Fibroblast of villous mesenchyme (primary cell): ENCODE measurements at places on chromosomes 3 and 15. TPM values are rescaled to one million over a fixed set of nuclear protein-coding genes. Genes with fewer than 3 reads are reported as not detected.

Gene CD200R1
- total RNA-seq = under 0.01 TPM in 2 replicates

GRCh38 chr3:63966871-63967270 is 54.7 kb upstream of the SCAANT1 start:
- DNase-seq = no peak

- DNase-seq = no peak
These were observed at the start of gene CTXN2 for GRCh38 chr15:48191574-48192225. Gene CTXN2 (plus strand): TSS chr15:48191665. CDS start chr15:48201301, 9,636 bp downstream.

GRCh38 chr3:115139072-115139471 is 8.0 kb downstream of the ZBTB20 start:
- no peak for DNase-seq

DNA sequence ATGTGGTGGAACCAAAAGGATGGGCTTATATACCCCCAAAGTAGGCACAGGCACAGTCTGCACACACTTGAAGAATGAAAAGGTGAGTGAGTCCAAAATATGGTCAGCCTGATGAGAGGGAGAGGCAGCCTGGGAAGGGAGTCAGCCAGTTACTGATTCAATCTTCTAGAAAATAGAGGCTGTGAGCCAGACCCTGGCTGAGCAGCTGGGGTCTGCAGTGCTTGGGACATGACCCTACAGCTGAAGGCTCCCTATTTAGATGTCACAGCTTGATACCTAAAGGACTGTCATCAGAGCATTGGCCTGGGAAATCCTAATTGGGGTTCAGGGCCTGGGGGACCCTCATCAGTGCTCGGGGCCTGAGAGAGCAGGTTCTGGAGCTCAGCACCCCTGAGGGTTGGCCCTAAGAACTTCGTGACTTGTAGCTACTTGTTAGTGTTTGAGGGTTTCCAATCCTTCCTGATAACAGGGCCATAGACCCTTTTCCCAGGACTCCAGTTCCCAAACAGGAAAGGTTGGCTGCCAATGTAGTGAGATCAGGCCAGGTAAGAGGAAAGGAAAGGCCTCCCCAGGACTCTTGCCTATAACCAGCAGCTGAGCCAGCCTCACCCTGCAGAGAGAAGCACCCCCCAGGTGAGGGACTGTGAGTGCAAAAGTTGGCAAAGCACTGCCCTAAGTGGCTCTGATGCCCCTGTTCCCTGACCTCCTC is 54.7 kb upstream of the SLCO2A1 start:
- no peak for DNase-seq

DNA sequence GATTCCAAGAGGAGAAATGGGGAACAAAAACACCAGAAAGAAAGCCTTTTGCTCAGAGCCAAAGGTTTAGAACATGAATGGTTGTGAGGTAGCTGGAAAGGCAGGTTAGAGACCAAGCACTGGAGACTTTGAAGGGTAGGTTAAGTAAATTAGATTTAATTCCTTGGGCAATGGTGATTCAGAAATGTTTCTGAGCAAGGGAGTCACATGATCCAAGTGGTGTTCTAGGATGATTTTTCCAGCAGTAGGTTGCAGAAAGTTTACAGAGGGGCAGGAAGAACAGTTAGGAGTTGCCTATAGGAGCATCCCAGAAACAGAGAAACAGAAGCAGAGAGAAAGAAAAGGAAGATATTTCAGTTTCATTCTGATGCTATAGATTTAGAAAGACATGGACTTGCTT is 139.8 kb downstream of the WDR76 start:
- DNase-seq = no peak

DNA sequence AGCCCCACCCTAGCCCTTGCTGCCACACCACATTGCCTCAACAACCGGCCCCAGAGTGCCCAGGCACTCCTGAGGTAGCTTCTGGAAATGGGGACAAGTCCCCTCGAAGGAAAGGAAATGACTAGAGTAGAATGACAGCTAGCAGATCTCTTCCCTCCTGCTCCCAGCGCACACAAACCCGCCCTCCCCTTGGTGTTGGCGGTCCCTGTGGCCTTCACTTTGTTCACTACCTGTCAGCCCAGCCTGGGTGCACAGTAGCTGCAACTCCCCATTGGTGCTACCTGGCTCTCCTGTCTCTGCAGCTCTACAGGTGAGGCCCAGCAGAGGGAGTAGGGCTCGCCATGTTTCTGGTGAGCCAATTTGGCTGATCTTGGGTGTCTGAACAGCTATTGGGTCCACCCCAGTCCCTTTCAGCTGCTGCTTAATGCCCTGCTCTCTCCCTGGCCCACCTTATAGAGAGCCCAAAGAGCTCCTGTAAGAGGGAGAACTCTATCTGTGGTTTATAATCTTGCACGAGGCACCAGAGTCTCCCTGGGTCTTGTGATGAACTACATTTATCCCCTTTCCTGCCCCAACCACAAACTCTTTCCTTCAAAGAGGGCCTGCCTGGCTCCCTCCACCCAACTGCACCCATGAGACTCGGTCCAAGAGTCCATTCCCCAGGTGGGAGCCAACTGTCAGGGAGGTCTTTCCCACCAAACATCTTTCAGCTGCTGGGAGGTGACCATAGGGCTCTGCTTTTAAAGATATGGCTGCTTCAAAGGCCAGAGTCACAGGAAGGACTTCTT is 39.1 kb downstream of the MESD start:
- no peak for DNase-seq

DNA sequence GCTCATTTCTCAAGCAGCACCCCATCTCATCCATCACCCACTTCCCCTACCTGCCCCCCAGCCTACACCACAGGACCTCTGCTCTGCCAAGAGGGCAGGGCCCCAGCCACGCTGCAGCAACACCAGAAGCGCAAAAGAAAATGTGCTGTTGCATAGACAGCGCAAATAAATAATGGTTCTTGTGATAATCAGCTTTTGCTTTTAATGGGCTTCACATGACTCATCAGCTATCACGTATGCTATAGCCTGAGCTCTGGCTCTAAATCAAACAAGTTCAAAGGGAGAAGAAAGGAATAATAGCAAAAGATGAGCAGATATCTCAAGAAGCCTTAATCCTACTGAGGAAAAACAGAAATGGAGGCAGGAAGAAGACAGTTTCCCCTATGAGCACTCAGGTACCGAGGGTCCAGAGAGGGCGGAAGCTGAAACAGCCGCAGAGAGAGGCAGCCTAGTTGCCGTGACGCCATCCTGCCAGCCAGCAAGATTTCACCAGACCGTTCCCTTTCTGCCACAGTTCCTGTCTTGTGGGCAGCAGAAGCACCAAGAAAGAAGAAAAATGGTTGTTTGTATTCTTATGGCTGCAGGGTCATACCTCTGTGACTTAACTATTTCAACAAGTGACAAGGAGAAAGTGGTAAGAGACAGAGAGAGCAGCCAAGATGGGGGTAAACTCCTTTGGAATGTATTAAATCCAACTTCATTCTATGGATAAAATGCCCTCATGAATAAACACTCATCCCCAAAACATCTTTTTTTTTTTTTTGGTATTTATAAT is 22.0 kb downstream of the RAB27A start:
- DNase-seq = peak; percentile 95

Gene SLITRK3
- not detected in 2 replicates for total RNA-seq

GRCh38 chr15:69093127-69093526 is 67.3 kb upstream of the GLCE start:
- DNase-seq = no peak

DNA sequence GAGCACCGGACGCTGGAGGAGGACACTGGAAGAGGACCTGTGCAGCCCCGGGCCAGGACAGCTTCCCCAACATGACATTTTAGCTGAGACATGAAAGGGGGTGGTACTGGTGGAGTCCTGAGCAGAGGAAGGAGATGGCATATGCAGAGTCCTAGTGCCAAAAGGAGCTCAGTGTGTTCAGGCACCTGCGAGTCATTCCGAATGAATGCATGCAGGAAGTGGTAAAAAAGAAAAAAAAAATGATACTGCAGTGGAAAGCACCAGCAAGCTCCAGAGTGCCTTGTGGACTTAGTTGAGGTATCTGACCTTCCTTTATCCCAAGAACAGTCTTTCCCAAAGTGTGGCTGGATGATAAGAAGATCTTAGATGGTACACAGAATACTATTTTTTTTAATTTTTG is 6.6 kb upstream of the ZNF148 start:
- peak; percentile 25 for DNase-seq

Gene PP2D1
- not detected in 2 replicates for total RNA-seq

GRCh38 chr3:31707286-31707685 is 174.6 kb downstream of the STT3B start:
- no peak for DNase-seq

Gene TTBK2
- 10.0 and 17.3 TPM in 2 replicates for total RNA-seq

- DNase-seq = no peak
These were observed 129.8 kb downstream of the SATB1 start for GRCh38 chr3:18295171-18295920.

DNA sequence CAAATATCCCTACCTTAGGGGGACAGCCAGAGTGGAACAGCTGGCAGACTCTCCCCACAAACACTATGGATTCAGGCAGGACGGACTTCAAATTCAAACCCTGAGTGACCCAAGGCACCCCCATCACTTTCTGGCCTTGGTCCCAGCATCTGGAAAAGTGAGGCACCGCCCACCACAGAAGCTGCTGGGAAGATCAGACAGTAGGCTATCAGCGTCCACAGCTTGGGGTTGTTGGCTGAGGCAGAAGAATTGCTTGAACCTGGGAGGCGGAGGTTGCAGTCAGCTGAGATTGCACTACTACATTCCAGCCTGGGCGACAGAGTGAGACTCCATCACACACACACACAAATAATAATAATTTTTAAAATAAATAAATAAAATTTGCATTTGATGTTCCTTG is 8.5 kb downstream of the PFKFB4 start:
- DNase-seq = no peak

Gene PPP1R14D
- not detected in 2 replicates for total RNA-seq

GRCh38 chr3:58251631-58252035 is 14.0 kb downstream of the ABHD6 start:
- peak; percentile 69 for DNase-seq

DNA sequence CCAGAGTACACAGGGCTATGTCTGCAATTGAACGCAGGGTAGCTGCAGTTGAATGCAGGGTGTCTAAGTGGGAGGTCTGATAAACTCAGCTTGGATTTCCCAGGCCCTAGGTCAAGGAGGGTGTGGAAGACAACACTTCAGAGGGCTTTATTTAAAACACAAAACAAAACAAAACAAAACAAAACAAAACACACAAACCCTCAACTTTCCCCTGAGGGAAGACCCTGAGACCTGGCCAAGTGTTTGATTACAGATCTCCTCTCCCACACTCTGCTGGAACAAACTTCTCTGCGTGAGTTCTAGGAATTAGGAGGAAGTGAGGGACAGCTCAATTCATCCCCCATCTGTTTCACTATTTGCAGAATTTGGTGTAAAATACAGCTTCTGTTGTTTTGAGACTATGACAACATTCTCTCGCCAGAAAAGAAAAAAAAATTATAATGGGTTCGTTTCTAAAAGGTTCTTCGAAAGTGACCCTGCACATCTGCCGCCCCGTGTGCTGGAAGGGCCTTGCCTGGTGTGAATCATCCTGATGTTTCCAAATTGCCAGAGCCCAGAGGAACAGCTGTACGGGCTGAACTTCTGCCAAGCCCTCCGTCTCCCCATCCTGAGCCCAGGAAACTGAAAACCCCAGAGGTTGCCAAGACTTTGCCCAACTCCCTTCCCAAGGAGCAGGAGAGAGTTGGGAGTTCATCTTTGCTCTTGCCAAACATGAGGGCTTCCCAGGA is 73.3 kb upstream of the RAD18 start:
- DNase-seq = peak; percentile 86

GRCh38 chr15:80990955-80991354 is 1.3 kb upstream of the MESD start:
- DNase-seq = no peak

- no peak for DNase-seq
These were observed 9.6 kb upstream of the ZXDC start for GRCh38 chr3:126485176-126485897.

Gene IL17RE
- 0.43 and 0.64 TPM in 2 replicates for total RNA-seq

- no peak for DNase-seq
These were observed 6.5 kb upstream of the EIF4G1 start for GRCh38 chr3:184307915-184308314.

- peak; percentile 72 for DNase-seq
These were observed 326.8 kb downstream of the TUSC7 start for GRCh38 chr3:117036259-117036799.

Gene CCDC13
- 0.43 and 0.64 TPM in 2 replicates for total RNA-seq

- peak; percentile 93 for DNase-seq
These were observed 28.7 kb downstream of the ULK4 start for GRCh38 chr3:41933154-41933676.

Gene UCN2
- total RNA-seq = 6.0 and 11.9 TPM in 2 replicates

DNA sequence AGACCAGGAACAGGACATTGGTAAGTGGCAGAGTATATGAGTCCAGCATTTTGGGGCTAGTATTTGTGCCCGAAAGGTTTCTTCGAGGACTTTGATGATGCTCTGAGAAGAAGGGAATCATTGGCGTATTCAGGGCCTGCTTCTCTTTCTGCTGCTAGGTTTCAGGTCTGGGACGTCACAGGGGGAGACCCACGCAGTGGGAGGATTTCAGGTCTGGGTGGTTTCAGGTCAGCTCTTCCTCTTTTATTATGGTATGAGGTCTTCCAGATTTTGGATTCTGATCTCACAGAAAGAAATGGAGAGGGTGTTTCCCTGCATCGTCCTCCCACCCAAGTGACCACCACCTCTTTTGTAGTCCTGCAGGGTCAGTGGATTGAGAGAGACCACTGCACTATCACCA is 62.5 kb downstream of the CDAN1 start:
- DNase-seq = no peak

- DNase-seq = no peak
These were observed 23.8 kb upstream of the IDH2 start for GRCh38 chr15:90126022-90126421.

DNA sequence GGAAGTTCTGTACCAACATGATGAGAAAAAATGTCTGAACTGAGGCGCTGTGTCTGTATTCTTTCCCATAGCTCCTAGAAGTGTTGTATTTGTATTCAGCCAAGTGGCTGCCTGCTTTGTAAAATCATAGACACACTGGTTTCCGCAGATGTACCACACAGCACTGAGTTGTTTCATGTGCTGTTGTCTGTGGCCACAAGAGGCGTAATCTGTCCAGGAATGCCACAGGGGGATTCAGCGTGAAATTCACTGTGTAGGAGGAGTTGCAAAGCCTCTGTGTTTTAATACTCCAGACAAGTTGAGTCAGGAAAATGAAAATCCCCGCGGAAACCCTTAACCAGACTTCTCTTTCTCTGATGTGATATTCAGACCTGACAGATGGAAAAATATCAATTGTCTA is 462.2 kb downstream of the NSUN3 start:
- DNase-seq = peak; percentile 11

Gene CCDC39
- total RNA-seq = under 0.01 TPM in 1 of 2 replicates, not detected in the other

DNA sequence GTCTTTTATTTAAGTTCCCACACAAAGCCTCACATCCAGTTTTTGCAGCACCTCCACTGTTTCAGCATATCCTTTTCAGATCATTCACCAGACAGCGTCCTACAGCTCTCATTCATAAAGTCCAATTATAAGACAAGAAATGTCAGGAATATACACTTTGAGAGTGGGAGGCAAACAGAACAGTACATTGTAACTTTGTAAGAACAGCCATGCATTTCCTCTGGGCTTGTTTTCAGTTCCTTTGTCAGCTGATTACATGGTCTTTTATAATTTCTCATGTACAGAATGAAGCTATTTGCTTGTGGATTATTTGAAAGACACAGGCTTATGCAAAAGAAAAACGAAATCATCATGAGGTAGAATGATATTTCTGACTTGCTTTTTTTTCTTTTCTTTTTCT is 85.7 kb downstream of the SOX2 start:
- DNase-seq = no peak
